NCI-H1436 (cell line): ENCODE measurements at places on chromosomes 7 and 10.

DNA sequence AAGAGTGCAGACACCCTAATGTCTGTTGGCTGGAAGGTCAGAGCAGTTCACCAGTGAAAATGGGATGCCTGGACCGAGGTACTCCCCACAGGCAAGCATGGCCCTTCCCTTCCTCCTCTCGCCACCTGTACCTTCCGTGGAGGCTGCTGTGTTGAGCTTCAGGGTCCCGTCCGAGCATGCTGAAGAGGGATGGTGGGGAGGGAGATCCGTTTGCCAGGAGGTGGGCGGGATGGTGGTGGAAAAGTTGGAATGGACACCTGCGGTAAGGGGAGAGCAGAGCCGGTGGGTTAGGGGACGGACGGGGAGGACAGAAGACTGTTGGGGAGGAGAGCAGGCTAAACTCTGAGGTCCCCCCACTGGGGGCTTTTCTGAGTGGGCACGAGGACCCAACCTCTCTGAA is 15.9 kb upstream of the ZNF777 start:
- no peak for DNase-seq

DNA sequence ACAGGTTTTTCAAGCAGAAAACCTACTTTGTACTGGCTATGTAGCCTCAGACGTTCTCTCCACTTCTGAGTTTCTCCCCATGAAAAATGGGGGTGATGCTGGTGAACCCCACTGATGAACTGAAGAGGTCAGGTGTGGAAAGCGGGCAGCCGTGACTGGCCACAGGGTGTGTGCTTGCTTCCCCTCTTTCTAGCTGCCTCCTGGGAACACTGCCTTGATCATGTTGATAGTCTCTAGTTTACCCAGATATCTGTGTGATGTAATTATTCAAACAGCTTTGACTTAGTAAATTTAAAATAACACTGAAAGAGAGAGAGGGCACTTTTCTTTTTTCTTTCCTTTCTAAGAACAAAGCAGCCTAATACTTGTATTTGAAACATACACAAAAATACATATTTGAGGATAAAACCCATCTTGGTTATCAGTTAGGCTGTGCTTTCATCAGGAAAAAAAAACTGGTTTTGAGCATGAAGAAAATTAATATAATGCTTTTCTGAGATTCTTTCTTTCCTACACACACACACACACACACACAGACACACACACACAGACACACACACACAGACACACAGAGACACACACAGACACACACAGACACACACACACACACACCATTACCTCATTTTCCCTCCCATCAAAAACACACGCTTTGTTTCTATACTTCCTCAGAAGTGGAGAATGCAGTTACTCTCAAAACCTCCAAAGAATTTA is 76.7 kb downstream of the MACC1 start:
- DNase-seq = no peak

DNA sequence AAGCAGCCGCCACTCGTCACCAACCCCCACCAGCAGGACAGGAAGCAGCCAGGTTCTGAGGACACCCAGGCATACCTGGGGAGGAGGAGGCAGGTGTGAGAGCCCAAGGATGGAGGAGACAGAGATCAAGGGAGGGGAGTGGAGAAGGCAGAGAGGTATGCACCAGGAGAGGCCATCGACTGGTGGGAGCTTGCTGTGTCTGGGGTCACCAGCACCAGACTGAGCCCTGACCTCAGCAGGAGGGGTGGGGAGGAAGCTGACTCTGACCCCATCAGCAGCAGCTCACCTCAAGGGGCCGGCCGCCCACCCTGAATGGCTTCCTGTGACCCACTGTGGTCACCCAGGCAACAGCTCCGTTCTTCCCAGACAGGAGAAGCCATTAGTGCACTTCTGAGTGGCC is 7.8 kb downstream of the VIPR2 start:
- DNase-seq = no peak

- DNase-seq = no peak
These were observed 177.6 kb downstream of the ADARB2 start for GRCh38 chr10:1559761-1560160.

DNA sequence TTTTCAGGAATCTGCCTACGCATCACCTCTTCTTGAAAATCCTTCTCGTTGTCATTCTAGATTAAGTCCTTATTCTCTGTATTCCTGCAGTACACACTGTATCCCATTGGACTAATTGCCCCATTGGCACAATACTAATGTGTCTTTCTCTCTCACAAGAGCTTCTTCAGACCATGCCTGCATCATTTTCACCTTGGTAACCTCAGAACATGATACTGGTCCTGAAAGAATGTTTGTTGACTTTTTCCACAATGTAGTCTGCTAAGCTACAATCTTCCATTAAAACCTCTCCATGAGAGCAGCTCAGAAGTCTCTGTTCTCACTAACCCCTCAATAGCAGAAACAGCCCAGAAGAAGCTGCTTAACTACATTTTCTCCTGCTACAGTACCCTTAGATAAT is 270.7 kb downstream of the PCDH15 start:
- DNase-seq = no peak

- DNase-seq = no peak
These were observed 28.1 kb upstream of the CDH23 start for GRCh38 chr10:71368643-71369042.

- DNase-seq = no peak
These were observed 200.1 kb downstream of the CCDC3 start for GRCh38 chr10:12801214-12802087.

- no peak for DNase-seq
These were observed 41.8 kb downstream of the APBB1IP start for GRCh38 chr10:26479766-26480492.

- DNase-seq = no peak
These were observed 27.0 kb upstream of the TMEM26 start for GRCh38 chr10:61480208-61480607.

GRCh38 chr10:44132361-44133289 is 252.3 kb downstream of the CXCL12 start:
- no peak for DNase-seq

- DNase-seq = no peak
These were observed 80.8 kb downstream of the OSBPL3 start for GRCh38 chr7:24899161-24899560.

DNA sequence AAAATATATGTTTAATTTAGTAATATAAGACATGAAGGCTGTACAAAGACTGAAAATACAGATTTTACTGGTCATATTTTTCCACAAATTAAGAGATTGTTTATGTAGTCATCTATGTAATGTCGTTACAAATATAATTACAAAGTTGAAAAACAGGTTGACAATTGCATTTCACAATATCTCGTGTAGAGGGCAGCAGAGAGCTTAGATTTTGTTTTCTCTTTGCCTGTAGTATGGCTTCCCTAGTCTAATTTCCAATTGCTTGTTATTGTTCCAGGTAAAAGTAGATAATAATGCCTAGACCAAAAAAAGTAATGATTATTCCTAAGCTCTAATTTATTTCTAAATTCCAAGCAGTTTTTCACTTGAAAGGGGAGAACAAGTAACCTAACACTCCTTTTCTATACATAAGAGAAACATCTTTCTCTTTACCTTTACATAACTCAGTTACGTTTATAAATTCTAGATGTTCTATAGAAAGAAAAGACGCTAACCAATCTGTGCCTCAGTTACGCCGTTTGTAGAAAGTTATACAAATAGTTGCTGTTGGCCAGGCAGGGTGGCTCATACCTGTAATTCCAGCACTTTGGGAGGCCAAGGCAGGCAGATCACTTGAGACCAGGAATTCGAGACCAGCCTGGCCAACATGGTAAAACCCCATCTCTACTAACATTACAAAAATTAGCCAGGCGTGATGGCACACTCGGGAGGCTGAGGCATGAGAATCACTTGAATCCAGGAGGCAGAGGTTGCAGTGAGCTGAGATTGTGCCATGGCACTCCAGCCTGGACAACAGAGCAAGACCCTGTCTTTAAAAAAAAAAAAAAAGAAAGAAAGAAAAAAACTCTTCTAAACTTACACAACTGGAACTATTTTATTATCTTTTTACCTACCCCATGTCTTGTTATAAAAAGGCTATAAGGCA is 30.0 kb downstream of the NET1 start:
- DNase-seq = peak; percentile 23

- no peak for DNase-seq
These were observed 59.9 kb downstream of the SGMS1 start for GRCh38 chr10:50563906-50564305.

- no peak for DNase-seq
These were observed 86.4 kb upstream of the JAZF1 start for GRCh38 chr7:28267012-28267411.

DNA sequence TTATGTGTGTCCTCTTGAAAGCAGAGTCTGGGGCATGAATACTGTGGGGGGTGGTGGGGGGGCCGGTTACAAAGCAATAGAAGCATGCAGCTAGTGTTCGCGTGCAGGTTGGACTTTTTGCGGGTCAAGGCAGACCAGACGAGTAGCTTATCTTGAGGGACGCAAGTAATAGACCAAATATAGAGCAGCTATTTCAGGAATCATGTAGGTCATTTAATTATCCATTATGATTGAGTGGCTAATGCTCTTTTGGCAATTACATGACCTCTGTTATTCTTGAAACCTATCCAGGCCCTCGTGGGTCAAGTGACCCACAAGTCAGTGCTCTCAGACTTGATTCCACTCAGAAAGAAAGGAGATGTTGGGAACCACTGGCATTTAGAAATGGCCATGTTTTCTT is 93.0 kb downstream of the BTRC start:
- DNase-seq = no peak

- no peak for DNase-seq
These were observed 118.1 kb downstream of the SEMA3D start for GRCh38 chr7:85068799-85069198.

DNA sequence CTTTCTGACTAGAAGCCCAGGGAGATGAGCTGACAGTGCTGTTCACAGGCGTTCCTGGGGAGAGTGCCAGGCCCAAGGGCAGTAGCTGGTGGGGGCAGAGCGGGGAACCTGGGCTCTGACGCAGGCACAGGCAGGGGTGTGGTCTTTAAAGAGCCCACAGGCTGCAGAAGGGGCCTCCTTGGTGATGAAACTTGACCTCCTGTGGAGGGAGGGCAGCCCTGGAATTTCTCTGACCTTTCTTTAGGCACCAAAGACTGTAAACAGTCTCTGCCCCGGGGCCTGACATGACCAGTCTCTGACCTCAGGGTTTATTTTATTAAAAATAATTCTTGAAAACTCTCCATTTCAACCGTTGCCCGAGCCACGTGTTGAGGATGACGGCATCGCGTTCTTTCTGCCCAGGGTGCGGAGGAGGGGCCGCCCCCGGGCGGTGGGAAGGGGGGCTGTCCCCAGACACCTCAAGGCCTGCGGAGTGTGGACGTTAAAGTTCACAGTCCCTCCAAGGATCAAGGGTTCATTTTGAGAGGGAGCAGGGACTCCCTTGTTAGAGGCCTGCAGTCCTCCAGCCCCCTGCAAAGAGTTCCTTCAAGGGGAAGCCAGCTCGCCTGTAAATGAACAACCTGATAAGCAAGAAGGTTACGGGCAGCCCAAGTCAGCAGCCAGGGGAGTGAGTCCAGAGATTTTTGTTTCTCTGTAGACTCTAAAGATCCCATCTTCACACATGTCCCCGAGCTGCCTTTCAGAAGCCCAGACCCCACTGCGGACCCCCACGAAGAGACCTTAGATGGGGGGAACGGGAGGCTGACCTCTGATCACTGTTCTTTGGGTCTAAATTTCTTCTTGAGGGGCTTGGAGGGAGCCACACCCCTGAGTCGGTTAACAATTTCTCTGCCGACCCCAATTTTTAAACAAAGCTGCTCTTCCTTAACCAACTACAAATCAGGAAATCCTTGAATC is 128.9 kb downstream of the VIPR2 start:
- DNase-seq = no peak

DNA sequence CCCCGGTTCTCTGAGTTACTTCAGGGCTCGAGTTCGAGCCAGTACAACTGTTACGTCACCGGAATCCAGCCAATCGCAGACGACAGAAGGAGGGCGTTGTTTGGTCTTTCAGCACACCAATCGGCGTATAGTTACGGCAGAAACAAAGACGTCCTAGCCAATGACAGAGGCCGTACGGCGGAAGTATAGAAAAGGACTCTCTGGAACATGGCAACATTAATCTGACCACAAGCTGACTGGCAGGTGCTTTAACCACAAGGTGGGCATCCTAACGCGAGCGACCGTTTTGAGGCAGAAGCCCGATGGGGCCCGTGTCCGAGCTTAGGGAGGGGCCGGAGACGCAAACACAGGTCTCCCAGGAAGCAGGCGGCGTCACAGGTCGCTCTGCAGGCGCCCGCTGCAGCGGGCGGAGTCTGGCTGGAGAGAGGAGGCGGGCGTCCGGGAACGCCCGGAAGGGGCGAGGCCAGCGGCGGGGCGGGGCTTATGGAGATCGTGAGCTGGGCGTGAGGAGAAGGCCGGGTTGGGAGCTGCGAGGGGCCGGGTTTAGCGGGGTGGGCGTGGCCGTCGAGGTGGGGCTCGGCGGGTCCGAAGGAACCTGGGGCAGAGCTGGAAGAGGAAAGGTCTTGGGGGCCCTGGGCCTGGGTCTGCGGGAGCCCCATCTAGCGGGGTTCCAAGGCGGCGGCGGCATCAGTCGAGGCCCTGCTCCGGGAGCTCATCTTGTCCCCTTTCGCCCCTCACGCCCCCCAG is at the start of gene MOSPD3:
TSS of gene MOSPD3 (plus strand) at position 558 of the 747 bp plus-strand sequence. CDS start 252 bp downstream, outside the sequence.
- peak; percentile 99 for DNase-seq
